Cerebellum (tissue), 4 donors: ENCODE measurements at places on chromosomes 4 and X.

DNA sequence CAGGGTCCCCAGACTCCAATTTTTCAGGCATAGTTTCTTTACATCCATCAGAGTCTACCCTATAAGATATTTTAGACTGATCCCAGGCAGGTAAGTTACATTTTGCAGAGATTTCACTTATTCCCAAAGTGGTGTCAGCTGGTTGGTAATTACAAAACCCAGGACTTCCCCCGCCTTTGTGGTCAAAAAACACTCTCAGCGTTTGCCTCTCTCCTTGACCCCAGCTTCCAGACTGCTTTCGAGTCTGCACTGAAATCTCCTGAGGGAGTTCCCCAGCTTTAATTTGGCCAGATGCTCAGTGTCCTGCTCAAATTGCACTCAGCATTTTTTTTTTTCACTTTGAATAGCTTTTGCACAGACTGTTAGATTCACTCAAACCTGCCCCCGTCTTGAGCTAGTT lies 11.2 kb upstream of the AMOT start:
- no peak for DNase-seq

DNA sequence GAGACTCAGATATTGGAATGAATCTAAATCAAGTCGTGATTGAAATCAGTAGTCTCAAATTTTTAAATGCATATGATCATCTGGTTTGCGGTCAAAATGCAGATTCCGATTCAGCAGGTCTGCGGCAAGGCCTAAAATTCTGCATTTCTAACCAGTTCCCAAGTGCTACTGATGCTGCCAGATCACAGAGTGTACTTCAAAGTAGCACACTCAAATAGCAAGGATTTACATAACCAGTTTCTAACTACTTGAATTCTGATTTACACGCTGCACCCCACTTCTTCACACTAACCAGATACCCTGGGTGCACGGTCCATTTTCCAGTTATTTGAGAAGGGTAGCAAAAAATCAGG lies 752 bp downstream of the MBTPS2 start:
- DNase-seq: no peak

DNA sequence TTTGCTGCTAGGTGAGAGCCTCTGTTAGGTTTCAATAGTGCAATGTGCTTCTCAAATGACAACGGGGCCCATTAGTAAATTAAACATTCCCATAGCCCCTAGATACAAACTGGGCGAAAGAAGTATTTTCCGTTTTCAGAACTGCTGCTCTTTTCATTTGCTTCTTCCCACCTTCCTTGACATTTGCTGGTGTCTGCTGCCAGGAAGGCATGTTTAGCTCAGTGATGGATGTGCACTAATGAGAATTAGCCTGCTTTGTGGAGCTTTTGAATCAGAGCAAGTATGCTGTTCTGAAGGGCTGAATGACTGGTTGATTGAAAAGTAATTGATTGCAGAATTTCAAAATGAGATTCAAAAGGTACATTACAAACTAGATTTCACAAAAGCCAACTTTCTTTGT lies 57.0 kb downstream of the SHROOM3 start:
- DNase-seq: no peak

DNA sequence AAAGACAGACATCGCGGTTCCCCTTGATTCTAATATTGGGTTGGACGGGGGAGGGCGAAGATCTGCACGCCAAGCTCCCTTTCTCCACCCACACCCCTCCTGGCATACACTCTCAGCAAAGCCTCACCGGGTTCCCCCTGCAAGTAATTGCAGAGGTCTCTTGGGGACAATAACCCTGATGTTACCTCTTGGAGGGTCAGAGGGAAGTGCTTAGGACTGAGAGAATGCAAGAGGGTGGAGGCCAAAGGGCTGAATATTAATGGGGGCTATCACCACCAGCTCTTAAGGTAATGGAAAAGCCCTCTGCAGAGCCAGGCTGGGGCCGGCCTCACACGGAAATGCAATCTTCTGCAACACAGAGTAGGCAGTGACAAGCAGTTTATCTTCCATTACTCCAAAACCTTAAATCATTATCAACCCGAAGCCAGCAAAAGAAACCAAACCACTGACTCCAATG lies 344.1 kb upstream of the GATB start:
- no peak for DNase-seq

- DNase-seq: no peak
Measured at GRCh38 chrX:104913348-104913747, 307.1 kb downstream of the TEX13A start.

- DNase-seq: no peak
Measured at GRCh38 chr4:137393044-137393443, 139.2 kb downstream of the PCDH18 start.

DNA sequence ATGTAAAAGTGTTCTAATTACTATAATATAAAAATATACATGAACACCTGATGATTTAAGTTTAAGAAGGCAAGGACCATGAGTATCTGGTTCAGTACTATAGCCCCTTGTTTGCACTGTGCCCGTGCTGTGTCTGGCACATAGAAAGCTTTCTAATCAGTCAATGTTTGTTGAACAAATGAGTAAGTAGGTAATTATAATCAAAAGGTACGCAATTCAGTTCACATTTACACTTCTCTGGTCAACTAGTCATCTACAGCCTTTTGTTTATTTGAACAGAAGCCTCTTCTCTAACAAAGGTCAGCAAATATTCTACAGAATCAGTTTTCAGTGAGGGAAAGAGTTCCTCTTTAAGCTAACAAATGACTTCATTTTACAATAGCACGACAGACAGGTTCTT lies 523.3 kb downstream of the SMARCA1 start:
- no peak for DNase-seq

DNA sequence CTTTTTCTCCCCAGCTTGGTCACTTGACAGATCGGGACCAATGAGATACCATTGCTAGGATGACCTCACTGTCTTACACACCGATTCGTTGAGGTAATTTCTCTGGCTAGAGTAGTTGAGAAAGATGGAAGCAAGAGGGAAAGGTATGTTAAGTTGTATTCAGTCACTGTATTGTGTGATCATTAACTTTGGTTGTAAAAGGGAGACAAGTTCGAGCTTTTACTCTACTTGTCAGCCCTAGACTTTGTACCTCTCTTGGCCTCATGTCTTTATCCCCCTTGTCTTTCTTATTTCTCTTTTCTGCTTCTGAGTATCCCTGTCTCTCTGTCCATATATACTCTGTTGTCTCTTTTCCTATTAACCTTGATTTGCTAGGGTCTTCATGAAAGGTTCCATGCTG lies 15.5 kb downstream of the FMR1 start:
- DNase-seq: no peak

DNA sequence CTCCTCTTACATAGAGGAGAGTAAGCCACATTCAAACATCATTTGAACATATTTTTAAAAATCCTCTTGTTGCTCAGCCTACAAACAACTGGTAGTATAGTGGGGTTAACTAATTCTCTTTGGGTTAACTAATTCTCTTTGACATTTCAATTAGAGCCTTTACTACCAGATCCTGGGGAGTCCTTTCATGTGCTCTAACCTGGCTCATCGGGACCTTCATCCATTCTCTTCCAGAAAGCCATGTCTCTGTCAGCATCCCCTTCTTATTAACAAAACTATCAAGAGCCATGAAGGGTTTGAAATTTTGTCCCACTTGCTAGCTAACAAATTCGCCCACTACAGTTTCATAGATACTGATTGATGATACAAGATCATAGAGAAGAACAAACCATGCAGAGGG lies 349.8 kb upstream of the PABPC4L start:
- no peak for DNase-seq

GRCh38 chrX:723781-724180 lies 93.2 kb downstream of the SHOX start:
- no peak for DNase-seq

GRCh38 chr4:156195914-156196313 lies 242.2 kb upstream of the CTSO start:
- DNase-seq: no peak

GRCh38 chrX:71930298-71930697 lies 19.7 kb downstream of the NHSL2 start:
- DNase-seq: no peak

- no peak for DNase-seq
Measured at GRCh38 chr4:25449270-25449669, 72.2 kb downstream of the ANAPC4 start.

GRCh38 chrX:34884817-34885216 lies 57.8 kb upstream of the FAM47B start:
- DNase-seq: no peak

GRCh38 chr4:8114456-8115202 lies 44.0 kb downstream of the ABLIM2 start:
- no peak for DNase-seq

DNA sequence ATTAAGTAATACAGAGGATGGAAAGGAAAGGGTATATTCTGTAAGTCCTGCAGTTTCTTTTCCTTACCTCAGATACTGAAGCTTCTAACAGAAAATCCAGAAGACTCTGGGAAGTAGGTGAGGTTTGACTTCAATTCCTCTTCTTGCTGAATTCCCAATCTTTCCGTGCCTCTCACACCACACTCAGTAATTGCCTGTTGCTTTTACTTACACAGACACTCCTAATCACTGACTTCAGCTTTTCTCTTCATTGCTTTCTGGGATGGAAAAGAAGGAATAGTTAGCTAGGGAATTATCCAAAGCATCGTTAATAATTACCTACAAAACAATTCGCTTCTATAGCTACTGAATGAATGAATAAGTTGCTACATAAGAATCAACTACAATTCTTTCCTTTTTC lies 163.6 kb downstream of the FBXO8 start:
- DNase-seq: no peak
